Jurkat, Clone E6-1 (cell line): ENCODE measurements at places on chromosomes 4 and X.

DNA sequence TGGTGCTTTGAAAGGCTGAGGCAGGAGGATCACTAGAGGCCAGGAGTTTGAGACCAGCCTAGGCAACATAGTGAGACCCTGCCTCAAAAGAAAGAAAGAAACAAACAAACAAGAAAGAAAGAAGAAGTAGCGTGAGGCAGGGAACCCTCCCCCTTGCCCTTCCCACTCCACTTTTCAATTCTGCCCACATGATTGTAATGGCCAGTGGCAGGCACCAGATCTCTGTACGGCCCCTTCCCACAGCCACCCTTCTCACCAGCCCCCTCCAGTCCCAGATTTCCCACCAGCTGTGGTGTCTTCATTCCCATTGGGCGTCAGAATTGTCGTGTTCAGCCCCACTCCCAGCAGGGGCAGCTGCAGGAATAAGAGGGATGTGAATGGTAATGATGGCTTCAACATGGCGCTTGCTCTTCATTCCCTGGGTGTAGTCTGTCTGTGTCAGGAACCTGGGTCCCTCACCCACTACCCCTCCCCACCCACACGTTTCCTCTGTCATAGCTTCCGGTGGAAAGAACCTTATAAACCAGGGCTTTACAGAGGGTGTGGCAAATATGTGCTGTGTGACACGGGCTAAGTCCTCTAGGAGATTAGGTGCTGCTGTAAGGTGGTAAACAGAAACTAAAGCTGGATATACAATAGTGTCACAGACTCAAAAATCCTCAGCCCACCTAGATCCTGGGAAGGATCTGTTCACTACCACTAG is at the start of gene IL2RG:
Gene IL2RG (minus strand): TSS at position 437 of the 703 bp plus-strand sequence. CDS start 38 bp downstream, at position 399.
- peak; percentile 92 for DNase-seq

DNA sequence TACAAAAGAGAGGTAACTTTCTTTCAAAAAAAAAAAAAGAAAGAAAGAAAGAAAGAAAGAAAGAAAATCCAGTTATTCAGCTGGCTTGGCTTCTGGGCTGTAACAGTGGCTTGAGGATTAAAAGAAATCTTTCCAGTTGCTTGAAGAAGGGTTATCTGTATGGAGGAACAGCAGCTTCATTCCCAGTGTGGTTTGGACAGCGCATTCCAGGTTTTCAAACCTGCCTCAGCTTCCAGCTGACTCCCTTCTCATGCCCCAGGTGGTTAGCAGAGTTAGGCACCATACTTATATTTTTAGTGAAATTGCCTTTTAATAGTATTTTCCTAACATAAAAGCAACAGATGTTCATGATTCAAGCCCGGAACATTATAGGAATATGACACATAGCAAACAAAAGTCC is 48.6 kb downstream of the TMEM164 start:
- DNase-seq, result no peak

GRCh38 chr4:101708293-101709039 is 82.1 kb upstream of the BANK1 start:
- DNase-seq, result no peak

DNA sequence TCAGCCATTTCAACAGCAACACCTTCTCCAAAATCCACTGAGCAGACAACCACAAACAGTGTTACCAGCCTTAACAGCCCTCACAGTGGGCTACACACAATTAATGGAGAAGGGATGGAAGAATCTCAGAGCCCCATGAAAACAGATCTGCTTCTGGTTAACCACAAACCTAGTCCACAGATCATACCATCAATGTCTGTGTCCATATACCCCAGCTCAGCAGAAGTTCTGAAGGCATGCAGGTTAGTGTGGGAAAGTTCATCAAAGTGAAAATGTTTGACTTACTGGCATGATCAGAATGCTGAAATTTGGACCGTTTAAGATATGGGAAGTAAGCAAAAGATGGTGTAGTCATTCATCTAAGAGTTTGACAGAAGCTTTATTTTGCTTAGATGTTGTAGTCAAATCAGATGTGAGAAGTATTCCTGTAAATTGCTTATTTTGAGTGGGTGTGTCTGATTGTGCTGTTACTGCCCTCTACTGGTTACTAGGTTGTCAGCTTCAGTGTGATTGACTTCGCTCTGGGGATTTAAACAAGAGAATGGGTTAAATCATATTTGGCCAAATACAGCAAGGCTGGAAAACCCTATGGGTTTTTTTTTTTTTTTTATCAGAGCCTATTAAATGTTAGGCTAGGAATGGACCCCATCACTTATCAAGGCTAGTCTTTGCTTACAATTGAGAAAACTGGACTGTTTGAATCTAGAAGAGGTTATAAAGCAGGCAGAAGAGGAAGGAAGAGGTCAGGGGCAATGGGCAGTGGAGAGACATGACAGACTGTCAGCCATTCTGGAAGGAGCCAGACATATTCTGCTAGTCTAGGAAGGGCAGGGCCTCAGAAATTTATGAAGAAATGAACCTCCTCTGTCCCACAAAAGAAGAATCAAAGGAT is 130.3 kb downstream of the DIPK2B start:
- DNase-seq, result peak; percentile 56

- no peak for DNase-seq
These were observed 3.9 kb upstream of the RRAGB start for GRCh38 chrX:55713631-55714030.

GRCh38 chr4:101956068-101956825 is 165.7 kb downstream of the BANK1 start:
- no peak for DNase-seq

GRCh38 chr4:155787113-155787710 is 28.4 kb downstream of the GUCY1B1 start:
- DNase-seq, result peak; percentile 60

GRCh38 chr4:53361451-53361850 is 4.4 kb downstream of the SCFD2 start:
- DNase-seq, result no peak

DNA sequence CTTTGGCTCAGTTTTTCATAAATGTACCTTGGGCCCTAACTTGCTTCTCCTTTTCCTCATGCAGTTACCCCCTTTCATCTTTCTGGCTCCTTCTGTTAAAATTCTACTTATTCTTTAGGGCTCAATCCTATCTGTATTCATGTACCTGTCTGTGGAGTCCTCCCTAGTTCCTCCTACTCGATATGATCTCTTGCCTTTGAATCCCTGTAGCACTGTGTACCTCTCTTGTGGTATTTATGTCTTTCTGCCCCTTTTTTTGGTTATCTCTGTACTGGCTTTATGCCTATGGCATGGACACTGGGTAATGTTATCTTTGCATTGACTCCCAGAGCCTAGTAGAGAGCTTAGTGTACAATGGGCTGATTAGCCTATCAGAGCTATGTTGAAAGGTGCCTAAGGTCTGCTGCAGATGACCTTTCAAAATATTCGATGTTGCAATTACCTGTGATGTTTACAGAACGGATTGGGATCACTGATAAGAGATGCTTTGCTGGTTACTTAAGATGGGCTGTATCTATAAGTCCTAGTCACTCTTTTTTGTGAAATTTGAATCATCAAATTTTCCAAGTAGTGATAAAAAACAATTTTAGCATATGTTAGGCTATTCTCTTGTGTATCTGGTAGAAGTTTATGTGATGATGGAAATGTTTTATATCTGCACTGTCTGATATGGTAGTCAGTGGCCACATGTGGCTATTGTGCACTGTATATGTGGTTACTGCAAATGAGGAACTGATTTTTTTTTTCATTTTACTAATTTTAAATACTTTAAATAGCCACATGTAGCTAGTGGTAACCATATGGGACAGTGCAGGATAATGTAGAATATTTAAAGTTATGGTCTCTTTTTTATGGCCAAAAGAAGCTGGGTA is 33.5 kb downstream of the TMEM164 start:
- no peak for DNase-seq

GRCh38 chr4:111697176-111697942 is 447.9 kb upstream of the FAM241A start:
- no peak for DNase-seq

DNA sequence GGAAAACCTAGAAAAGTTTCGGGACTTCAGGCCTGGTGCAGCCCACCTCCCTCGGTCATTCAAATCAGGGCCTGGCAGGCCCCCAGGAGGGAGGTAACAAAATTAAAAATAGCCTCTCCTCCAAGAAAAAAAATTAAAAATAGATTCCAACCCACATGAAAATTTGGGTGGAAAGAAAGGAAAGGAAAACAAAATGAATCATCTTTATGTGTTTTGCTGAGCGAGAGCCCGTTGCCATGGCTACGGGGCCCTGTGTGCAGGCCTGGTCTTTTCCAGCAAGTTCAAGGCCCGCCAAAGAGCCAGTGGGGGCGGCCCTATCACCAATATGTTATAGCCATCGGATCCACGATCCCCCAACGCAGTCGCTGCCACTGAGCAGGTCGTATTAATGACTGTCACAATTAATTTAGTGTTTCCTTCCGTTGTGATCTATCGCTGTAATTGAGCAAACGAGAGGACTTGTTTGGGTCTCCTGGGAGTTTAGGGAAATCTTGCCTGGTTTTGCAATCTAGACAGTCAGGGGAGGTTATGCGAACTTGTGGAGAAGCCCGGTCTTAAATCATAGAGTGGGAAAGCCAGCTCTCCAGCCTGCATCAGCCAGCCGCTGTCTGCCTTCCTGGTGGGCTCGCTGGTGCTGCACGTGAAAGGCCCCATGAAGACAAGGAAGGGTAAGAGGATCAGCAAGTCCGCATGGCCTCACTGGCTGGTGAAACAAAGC is 452.4 kb downstream of the BCOR start:
- DNase-seq, result no peak

GRCh38 chr4:36256398-36256891 is 12.1 kb upstream of the ARAP2 start:
- no peak for DNase-seq

GRCh38 chrX:28391528-28391927 is 195.7 kb upstream of the IL1RAPL1 start:
- no peak for DNase-seq

GRCh38 chr4:170025523-170026252 is 507 bp downstream of the MFAP3L start:
- no peak for DNase-seq

GRCh38 chrX:151030845-151031244 is 47.7 kb downstream of the HMGB3 start:
- DNase-seq, result no peak

DNA sequence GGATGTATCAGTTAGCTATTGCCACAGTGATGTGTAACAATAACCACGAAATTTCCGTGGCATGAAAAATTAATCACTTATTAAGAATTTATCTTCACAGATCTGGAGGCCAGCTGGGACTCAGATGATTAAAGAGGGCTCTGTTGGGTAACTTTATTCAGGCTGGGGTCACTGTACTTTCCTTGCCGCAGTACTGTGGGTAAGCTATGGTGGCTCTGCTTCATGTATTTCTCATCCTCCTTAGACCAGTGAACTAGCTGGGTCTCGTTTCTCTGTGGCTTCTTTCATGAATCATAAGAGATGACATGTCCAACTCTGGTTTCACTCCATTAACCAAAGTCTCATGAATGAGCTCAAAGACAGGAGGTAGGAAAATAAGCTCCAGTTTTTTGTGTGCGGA is 13.5 kb downstream of the TEX13B start:
- no peak for DNase-seq

- DNase-seq, result no peak
These were observed 671.5 kb upstream of the GRIA3 start for GRCh38 chrX:122512561-122513072.

GRCh38 chrX:82658492-82658891 is 849.6 kb upstream of the POU3F4 start:
- DNase-seq, result no peak

- no peak for DNase-seq
These were observed 67.9 kb downstream of the CHRNA9 start for GRCh38 chr4:40403081-40403480.

DNA sequence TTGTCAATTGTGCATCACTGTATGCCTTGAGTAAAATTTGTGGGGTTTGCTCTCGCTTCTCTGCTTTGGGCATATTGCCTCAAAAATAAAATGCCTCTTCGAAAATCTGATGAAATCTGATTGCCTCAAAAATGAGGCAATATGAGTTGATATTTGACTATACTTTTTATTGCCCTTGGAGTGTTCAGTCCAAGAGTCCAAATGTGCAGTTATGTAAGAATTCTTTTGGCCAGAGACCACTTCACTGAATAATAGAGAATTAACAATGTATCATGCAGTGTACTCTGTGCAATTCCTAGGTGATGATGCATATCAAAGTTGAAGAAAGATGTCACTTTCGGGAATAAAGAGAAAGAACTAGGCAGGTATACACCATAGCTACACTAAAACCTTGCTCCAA is 8.6 kb downstream of the MAOA start:
- no peak for DNase-seq

- DNase-seq, result no peak
These were observed 27.3 kb upstream of the CDKN2AIP start for GRCh38 chr4:183416879-183417755.

DNA sequence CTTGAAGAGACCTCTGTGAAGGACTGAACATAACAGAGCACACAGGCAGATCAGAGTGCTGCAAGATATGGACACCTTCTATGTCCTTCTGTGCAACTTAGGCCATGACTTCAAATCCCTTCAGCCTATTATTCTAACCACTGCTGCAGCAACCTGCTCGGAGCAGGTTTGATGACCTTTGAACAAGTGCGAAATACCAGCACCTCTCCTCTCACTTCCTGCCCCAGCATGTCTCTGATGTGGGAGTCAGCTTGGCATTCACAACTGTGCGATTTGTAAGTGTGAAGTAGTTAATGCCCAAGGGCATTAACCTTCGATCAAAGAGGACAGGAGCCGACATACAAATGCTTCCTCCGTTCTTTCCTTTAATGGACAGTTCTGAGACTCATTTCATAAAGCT is 1.6 kb upstream of the EXOC1 start:
- DNase-seq, result peak; percentile 51

- no peak for DNase-seq
These were observed 76.0 kb downstream of the ABLIM2 start for GRCh38 chr4:8082517-8083055.

GRCh38 chr4:183161630-183162029 is 62.6 kb downstream of the WWC2 start:
- DNase-seq, result no peak

GRCh38 chr4:186416451-186417060 is 138.8 kb downstream of the MTNR1A start:
- no peak for DNase-seq

DNA sequence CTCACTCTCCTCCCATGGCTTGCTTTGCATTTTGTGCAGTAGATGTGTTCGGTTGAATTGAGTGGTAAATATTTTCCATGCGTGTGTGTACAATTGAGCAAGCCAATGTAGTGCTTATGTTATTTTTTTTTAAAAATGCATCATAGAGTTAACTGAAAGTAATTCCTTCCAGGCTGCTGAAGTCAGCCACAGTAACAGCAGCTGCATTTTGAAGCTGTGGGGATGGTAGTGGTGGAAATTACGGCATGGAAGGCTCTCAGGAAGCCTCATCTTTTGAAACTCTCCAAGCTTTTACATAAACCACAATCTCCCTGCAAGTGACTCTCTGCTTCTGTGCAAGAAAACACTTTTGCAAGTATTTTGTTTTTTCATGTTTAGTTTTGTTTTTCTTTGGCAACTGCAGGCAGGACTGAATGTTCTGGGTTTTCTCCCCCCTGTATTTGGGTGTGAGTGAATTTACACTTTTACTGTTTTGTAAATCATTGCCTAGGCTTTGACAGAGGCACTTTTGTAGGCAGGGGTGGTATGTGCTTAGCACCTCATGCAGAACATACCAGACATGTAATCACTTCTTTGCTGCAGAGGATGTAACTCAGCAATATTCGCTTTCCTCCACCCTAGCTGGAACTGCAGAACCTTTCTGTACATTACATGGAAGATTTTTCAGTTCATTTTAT is 56.2 kb downstream of the LRRC66 start:
- no peak for DNase-seq
